ENCODE measurements at places on chromosomes 6 and 20.

DNA sequence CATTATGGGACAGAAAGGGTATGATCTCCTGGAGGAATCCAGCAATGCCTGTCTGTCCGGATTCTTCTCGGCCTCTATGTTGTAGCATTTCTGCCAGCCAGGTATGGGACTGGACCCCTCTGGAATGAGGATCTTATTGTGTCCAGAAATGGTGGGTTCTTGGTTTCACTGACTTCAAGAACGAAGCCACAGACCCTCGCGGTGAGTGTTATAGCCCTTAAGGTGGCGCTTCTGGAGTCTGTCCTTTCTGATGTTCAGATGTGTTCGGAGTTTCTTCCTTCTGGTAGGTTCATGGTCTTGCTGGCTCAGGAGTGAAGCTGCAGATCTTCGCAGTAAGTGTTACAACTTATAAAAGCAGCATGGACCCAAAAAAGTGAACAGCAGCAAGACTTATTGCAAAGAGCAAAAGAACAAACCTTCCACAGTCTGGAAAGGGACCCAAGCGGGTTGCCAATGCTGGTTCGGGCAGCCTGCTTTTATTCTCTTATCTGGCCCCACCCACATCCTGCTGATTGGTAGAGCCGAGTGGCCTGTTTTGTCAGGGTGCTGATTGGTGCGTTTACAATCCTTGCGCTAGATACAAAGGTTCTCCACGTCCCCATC, 62.3 kb upstream of the IER3 start:
- DNase-seq: no peak

DNA sequence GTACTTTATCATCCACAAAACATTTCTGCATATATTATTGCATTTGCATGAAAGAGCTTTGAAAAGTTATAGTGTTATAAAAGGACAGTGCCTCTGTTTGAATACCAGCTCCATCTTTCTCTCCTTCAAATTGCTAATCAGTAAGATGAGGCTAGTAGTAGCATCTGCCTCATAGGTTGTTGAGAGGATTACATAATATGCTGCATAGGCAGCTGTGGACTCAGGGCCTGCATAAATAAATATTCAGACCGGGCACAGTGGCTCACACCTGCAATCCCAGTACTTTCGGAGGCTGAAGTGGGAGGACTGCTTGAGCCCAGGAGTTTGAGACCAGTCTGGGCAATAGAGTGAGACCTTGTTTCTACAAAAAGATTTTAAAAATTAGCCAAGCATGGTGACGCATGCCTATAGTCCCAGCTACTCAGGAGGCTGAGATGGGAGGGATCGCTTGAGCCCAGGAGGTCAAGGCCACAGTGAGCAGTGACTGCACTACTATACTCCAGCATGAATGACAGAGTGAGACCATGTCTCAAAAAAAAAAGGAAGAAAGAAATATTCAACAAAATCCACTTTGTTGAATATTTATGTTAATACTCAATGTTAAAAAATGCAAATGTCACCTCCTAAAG, 18.3 kb upstream of the SEC63 start:
- no peak for DNase-seq

DNA sequence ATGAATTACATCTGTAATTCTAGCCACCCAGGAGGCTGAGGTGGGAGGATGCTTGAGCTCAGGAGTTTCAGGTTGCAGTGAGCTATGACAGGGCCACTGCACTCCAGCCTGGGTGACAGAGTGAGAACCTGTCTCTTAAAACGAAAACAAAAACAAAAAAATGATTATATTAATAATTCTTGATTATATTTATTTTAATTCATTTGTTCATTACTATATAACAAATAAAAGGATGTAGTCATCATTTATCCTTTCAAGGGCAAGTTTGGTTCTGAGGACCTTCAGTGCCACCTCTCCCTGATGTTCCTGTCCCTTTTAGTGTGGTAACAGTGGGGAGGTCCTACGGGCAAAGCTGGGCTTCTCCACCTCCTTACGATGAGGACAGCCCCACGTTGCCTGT, 167.1 kb upstream of the SCGN start:
- DNase-seq: no peak

- DNase-seq: no peak
These were observed 18.8 kb downstream of the PARD6B start for GRCh38 chr20:50750145-50750671.

DNA sequence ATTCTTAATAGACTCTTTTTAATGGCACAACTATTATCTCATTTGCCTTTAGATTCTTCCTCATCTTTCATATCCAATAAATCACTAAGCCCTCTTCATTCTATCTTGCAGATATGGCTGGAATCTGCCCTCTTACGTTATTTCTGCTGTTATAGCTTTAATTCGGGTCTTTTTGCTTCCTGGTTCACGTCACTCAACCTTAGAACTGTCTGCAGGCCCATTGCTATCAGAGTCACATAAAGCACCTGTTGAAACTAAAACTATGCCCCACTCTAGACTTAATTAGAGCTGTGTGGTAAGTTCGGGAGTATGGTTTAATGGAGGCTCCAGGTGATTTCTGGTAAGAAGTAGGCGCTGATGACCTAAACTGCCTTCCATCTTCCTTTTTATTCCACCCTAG, 988 bp downstream of the QRSL1 start:
- no peak for DNase-seq

Data from fibroblast of skin of scalp (primary cell).